Stimulated activated CD4-positive, alpha-beta T cell treated with anti-CD3 and anti-CD28 coated beads, Interleukin-4, amount 100 ng/mL, for 1 hour (primary cell): ENCODE measurements at places on chromosomes 4 and X.
A peak's percentile ranks its signal among the peaks of the same experiment; 100 is the strongest.

- no peak for DNase-seq
These were observed 109.5 kb downstream of the FRAS1 start for GRCh38 chr4:78166622-78167021.

- no peak for DNase-seq
These were observed 26.8 kb downstream of the NSD2 start for GRCh38 chr4:1898007-1898406.

- DNase-seq, result no peak
These were observed 147.8 kb upstream of the PSAPL1 start for GRCh38 chr4:7582313-7583097.

DNA sequence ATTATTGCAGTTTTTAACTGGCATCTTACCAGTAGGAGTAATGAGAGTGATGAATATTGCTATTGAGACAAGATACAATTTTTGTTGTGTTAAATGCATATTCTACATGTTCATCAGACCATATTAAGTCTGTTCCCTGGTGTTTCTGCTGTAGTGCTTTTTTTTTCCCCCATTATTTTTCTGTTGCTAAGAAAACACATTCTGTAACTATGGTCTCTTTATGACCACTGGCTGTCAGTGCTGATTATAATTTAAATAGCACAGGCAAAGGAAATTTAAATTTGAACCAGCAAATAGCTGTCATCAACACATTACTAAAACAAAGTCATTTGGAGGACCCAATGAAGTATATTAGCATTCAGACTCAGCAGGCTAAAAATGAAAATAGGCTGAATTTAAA, 98.3 kb upstream of the ANKRD50 start:
- no peak for DNase-seq

- no peak for DNase-seq
These were observed 4.2 kb upstream of the PYURF start for GRCh38 chr4:88527787-88528186.

DNA sequence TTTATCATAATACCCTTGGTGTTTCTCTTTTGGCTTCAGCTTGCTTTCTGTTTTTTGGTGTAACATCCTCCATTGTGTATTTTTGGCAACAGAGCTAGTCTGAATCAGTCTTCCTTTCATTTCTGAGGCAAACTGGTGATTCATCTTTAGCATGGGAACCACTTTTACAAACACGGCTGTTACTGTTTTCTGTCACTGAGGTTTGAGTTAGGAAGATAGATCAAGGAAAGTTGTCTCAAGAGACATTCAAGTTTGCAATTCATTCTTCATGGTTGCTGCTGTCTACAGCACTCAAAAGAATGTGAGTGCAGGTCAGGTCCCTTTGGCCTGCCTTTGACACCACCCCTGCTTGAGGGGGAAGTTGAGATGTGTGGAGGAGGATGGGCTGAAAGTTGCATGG, 36.3 kb downstream of the IL21 start:
- DNase-seq, result no peak

- no peak for DNase-seq
These were observed 122.1 kb downstream of the REELD1 start for GRCh38 chr4:146336410-146336807.

DNA sequence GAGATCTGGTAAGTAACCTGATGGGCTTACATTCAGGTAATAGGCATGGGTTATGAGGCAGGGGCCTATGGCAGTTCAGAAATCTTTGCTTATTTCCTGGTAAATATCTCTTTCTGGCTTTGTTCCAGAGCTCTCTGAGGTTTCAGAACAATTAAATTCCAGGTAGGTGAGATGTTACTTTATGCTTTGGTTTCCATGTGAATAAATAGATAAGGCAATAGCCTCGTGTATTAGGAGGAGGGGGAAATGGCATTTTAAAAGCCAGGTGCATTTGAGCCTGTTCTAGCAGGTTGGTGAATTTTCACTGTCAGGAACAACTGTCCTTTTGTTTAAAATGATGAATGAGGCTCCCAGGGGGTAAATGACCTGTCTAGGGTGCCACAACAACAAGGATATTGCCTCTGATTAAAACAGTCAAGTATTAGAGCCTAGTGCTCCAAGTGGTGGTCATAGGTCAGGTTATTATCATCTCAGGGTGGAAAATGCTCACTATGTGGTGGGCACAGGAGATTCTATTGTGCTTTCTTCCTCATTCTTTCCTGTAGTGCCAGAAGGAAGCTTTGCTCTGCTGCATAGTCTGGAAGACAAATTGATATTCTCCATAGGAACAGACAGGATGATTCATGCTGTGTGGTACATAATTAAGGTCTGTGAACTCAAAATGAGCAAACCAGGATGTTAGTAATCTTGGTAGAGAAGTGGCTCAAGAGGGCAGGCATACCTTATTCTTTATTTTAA, 296.2 kb downstream of the INPP4B start:
- no peak for DNase-seq

GRCh38 chrX:20267931-20268701, 1.4 kb upstream of the RPS6KA3 start:
- DNase-seq, result peak; percentile 8

DNA sequence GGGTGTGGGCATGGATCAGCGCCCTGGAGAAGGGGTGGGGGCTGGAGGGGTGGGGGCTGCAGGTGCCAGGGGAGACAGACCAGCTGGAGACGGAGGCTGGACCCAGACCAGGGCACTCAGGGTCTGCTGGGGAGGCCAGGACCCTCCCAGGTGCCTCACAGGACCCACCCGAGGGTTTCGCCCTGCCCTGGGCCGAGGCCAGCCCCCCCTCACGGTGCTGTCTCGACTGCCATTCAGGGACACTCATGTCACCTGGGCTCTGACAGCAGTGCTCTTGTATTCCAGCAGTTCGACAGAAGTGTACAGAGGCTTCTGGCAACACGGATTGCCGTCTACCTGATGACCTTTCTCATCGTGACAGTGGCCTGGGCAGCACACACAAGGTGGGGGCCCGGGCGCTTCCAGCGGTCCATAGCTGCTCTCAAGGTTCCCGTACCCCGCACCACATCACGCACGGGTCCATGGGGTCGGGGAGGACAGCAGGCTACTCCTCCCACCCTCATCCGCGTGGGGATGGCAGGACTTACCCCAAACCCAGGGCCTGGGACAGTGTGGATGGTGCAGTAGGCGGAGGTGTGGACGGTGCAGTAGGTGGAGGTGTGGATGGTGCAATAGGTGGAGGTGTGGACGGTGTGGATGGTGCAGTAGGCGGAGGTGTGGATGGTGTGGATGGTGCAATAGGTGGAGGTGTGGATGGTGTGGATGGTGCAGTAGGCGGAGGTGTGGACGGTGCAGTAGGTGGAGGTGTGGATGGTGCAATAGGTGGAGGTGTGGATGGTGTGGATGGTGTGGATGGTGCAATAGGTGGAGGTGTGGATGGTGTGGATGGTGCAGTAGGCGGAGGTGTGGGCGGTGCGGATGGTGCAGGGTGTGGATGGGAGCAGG, 18.1 kb downstream of the TMEM175 start:
- no peak for DNase-seq

DNA sequence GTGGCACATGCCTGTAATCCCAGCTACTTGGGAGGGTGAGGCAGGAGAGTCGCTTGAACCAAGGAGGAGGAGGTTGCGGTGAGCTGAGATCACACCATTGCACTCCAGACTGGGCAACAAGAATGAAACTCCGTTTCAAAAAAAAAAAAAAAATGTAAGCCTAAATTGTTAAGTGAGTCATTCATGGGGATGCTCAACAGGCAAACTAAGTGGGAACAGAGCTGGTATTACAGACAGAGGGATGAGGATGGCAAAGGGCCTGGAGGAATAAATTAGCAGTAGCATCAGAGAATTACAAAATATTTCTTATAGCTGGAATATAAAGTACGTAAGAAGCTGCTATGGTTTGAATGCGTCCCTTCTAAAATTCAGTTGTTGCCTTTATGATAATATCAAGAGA, 43.4 kb upstream of the OGT start:
- DNase-seq, result no peak

- no peak for DNase-seq
These were observed 10.0 kb upstream of the AFF1 start for GRCh38 chr4:86924811-86925210.
